ENCODE measurements at places on chromosomes 3 and 15.

DNA sequence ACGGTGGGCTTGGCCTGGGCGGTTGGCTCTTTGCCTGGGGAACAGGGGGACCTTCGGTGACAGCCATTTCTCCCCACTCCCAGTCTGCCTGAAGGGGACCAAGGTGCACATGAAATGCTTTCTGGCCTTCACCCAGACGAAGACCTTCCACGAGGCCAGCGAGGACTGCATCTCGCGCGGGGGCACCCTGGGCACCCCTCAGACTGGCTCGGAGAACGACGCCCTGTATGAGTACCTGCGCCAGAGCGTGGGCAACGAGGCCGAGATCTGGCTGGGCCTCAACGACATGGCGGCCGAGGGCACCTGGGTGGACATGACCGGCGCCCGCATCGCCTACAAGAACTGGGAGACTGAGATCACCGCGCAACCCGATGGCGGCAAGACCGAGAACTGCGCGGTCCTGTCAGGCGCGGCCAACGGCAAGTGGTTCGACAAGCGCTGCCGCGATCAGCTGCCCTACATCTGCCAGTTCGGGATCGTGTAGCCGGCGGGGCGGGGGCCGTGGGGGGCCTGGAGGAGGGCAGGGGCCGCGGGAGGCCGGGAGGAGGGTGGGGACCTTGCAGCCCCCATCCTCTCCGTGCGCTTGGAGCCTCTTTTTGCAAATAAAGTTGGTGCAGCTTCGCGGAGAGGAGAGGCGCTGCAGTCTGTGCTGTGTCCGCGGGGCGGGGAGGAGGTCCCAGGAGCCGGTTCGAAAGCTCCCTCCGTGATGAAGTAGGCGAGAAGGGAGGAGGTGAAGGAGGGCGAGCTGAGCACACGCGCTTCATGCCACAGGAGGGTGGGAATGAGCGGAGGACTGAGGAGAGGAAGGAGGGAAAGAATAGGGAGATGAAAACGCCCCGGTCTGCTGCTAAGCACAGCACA, 9.6 kb downstream of the CLEC3B start:
- DNase-seq: no peak

GRCh38 chr3:126517291-126517951, at the start of gene UROC1:
Gene UROC1, minus strand, starts transcription at chr3:126517773. Its CDS starts 54 bp downstream, at chr3:126517719.
- no peak for DNase-seq

DNA sequence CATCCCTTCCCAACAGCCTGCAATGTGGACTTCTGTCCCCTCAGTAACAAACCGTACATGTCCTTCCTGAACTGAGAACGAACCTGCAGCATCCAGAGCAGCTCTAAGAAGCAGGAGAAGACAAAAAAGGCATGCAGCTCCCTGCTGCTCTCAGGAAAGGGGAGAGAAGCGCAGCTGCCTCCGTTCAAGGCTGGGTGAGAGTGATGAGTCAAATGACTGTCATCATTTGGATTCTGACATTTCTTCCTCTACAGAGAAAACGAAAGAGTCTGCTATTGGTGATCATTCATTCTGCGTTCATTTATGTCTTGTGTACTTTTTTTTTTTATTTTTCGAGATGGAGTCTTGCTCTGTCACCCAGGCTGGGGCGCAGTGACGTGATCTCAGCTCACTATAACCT, 677.8 kb downstream of the FHIT start:
- DNase-seq: no peak

DNA sequence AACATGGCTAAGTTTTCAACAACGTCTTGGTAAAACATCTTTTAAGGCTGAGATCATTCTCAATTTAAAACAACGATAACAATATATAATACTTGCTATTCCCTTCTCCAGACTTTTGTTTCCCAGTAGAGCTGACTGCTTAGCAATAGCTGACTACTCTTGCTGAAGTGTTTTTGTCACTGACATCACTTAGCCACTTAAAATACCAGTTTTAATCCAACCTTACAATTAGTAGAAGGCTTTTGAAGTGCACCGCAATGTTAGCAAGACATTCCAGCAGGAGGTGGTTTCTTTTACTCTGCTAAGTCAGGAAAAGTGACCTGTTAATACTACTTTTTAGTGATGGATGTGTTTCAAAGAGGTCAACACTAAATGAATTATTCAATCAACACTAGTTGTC, 28.7 kb upstream of the GBE1 start:
- no peak for DNase-seq

GRCh38 chr3:8816106-8816505, 46.7 kb upstream of the OXTR start:
- DNase-seq: no peak

DNA sequence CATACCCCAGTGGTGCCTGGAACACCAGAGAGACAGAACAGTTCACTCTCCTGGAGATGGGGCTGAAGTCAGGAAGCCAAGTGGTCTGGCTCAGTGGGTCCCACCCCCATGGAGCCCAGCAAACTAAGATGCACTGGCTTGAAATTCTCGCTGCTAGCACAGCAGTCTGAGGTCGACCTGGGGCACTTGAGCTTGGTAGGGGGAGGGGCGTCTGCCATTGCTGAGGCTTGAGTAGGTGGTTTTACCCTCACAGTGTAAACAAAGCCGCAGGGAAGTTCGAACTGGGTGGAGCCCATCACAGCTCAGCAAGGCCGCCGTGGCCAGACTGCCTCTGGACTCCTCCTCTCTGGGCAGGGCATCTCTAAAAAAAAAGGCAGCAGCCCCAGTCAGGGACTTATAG, 272.0 kb downstream of the KLF13 start:
- DNase-seq: peak; percentile 37

DNA sequence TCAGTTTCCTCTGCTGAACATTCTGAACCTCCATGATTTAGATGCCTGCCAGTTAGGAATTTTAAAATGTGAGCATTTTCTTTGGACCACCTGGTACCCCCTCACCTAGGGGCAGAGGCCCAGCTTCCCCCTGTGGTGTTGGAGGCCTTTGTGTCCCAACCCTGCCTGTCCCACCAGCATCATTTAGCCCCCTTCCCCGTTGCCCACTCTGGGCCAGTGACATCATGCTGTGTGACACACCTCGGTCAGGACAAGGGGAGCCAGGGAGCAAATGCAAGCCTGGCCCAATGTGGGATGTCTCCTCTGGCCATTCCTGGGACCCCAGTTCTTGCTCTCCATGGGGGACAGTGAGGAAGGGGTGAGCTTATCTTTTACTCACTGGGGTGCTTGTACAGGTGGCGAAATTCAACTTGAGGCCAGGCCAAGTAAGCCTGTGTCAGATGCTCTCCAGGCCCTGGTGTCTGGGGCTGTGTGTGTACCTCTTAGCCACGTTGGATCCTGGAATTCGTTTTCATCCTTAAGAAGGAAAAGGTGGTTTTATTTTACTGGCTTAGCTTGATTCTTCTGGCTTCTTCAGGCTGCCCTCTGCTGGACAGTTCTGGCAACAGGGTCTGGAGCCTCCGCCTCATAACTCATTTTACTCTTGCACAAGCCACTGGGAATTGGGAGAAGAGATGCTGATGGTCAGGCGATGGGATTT, 49.7 kb upstream of the MYZAP start:
- DNase-seq: peak; percentile 80

- DNase-seq: no peak
Measured at GRCh38 chr3:35601959-35602358, 37.4 kb upstream of the ARPP21 start.

DNA sequence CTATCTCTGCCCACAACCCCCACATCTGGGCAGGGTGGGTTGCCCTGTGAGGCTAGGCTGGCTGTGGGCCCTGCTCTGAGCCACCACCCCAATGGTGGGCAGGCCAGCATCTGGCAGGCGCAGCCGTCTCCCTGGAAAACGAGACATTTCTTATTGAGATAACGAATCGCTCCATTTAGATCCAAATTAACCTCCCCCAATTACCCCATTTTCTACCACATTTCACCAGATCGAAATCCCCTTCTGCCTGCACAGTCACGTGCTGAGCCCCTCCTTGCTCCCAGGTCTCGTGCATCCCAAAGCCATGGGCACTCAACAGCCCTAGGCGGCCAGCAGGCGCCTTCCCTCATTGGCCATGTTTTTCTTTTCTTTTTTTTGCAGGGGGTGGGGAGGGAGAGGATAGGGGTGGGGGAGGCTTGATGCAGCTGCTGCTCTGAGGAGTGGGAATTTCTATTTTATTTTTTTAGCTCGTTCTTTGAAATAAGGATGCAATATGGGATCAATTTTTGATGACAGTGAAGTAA, 53.0 kb upstream of the TMEM115 start:
- no peak for DNase-seq

DNA sequence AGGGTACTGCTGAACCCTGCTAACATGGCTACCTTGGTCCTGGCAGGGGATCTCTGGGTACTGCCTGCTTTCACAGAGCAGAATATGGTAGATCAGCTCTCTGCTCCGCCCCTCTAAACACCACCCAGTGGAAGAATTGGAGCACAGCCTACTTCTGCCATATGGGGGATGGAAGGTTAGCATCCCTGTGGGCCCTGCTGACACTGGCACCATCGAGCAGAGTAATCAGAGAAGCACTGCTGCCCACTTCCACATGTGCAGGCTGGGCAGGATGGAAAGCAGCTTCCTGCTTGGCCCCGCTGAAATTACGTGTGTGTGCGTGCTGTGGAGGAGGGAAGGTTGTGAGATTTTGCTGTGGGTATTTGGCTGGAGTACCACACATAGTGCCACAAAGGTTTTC, 24.8 kb downstream of the CCR1 start:
- no peak for DNase-seq

DNA sequence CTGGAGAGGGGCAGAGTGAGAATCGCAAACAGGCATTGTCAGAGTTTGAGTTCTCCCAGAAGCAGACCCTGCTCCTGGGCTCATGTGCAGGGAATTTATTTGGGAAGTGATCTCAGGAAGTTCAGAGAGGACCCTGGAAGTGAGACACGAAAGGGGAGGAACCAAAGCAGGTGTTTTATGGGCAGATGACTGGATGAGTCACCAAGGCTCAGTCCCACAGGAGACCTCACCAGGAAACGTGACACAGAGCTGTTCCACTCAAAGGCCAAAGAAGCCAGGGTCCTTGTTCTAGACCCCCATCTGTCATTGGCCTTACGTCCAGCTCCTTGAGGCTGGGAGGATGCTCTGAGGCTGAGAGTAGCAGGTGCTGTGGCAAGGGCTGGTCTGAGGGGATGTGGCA, 43.4 kb upstream of the SEC22A start:
- DNase-seq: no peak

GRCh38 chr3:178147001-178147400, 389.2 kb upstream of the KCNMB2 start:
- DNase-seq: no peak

GRCh38 chr3:179182902-179183301, 34.7 kb downstream of the PIK3CA start:
- no peak for DNase-seq
